ENCODE measurements at places on chromosomes 13 and 19.
A peak's percentile ranks its signal among the peaks of the same experiment; 100 is the strongest.

DNA sequence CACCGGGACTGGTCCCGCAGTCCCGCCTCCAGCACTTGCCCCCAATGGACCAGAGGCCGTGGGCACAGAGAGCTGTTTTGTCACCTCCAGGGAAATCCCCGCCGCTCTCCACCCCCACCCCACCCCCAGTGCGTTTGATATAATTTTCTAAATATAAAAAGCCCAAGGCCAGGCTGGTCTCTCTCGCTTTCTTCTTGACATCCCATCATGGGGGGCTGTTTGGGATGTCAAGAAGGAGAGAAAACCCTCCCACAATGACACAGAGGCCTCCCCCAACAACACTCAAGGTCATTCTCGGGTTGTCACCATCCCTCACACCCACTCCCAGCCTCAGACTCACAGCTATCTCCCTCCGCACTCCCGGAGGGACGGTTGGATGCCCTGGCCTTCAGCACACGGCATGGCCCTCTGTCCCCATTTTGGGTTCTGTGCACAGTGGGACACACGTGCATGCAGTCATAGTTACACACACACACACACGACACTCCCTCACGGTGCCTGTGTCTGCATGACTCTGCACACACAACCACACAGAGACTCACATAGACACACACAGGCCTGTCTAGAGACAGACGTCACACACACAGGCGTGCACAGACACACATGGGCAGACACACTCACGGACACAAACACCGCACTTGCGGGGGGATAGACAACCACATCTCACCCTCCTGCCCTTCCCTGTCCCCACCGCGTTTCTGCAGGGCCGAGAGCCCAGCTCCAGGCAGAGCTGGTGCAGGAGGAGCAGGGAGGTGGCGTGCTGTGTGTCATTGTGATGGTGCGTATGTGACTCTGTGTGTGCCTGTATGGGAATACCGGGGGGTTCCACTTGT, 4.8 kb upstream of the NFIC start:
- no peak for DNase-seq

DNA sequence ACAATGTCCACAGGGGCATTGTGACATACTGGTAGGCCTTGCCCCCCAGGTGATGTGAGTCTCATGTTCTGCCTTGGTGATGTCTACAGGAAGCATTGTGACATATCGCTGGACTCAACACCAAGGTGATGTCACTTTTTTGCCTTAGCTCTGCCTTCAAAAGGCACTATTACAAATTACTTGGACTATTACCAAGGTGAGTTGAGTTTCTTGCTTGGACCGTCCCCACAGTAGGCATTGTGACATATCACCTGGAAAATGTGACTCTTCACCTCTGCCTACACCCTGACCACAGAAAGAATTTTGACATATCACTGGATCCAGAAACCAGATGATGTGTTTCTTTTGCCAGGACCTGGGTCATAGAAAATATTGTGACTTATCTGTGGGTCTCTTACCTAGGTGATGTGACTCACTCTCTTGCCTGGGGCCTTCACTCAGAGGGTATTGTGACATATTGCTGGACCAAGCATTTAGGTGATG, 60.6 kb upstream of the ZNF724 start:
- DNase-seq: no peak

DNA sequence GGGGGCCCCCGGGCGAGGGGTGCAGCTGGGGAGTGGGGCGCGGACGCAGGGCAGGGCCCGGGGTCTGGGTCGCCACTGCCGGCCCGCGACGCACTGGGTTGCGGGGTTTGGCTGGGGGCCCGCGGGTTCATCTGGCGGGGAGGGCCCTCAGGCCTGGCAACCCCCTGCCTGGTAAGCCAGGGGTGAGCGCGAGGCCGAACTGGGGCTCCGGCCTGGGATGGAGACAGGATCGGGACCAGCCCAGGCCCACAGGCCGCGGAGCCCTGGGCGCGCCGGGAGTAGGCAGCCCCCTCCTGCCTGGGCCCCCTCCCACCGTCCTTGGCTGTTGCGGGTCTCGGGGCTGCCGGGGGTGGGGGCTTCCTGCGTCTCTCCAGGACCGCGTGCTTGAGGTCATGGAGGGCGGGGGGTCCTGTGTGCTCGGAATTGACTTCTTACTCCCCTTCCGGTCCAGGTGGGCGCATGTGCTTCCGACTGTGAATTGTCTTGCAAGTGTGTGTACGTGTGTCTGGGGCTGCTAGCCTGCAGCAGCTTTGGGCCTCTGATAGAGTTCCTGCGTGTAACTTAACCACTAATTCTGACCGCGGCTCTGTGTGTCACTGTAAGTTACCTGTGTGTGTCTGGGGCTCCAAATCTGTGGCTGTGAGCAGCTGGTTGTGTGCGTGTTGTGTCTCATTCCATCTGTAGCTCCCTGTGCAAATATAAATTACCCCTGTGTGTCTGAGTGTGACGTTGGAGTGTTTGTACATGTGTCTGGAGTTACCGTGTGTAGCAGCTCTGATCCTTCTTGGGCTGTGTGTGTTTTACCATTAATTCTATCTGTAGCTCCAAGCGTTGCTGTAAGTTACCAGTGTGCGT, 751 bp downstream of the GRAMD1A start:
- DNase-seq: peak; percentile 52

DNA sequence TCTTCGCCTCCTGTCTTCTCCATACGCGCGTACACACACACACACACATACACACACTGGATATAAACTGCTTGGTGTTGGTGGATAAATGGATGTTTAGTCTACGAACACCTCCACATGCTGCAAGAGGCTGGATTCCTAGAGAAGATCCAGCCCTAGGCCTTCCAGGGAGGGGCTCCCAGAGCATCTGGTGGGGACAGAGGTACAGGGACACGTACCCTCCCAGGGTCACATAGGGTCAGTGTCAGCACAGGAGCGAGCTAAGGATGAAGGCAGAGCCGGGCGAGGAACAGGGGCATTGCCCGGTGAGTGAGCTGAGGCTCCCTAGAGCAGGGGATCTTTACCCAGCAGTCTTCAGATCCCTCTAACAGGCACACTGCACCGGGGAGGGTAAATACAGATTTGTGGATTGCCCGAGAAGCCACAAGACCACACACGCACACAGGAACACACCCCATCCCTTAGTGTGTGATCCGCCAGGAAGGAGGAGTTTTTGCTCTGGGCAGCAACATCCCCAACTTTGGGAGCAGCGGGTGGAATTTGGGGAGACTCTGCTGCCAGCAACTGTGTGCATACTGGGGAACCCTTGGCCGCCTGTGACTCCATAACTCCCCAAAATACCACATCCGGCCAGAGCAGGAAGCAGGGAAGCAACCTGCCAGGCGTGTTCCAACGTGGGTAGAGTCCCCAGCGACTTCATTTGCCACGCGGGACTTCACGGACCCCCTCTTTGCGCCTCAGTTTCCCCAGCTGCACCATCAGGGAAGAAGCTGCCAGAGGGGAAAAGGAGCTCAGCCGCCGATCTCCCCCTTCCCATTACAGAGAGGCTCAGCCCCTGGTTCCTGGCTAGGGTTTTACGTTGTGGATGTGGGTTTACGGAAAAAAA, 5.8 kb upstream of the TLE2 start:
- DNase-seq: no peak

GRCh38 chr13:109396266-109396665, 390.1 kb downstream of the IRS2 start:
- no peak for DNase-seq

DNA sequence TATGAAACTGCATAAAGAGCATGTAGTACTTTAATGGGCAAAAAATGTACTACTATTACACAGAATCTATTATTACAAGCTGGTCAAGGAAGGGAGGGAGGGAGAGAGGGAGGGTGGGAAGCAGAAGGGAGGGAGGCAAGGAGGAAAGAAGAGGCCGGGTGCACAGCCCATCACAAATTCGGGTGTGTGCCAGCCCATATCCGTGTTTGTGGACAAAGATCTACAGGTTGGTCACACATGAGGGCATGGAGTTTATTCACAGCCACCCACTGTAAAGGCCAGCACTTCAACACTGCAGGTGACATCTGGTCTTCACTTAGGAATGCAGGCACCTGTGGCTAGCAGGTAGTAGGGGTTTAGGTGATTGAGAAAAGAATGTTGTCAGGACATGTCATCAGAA, 352.5 kb upstream of the NBEA start:
- DNase-seq: no peak
